Renal cortical epithelial cell (primary cell): ENCODE measurements at places on chromosomes 2 and 18. TPM values are rescaled to one million over a fixed set of nuclear protein-coding genes. Genes with fewer than 3 reads are reported as not detected.

DNA sequence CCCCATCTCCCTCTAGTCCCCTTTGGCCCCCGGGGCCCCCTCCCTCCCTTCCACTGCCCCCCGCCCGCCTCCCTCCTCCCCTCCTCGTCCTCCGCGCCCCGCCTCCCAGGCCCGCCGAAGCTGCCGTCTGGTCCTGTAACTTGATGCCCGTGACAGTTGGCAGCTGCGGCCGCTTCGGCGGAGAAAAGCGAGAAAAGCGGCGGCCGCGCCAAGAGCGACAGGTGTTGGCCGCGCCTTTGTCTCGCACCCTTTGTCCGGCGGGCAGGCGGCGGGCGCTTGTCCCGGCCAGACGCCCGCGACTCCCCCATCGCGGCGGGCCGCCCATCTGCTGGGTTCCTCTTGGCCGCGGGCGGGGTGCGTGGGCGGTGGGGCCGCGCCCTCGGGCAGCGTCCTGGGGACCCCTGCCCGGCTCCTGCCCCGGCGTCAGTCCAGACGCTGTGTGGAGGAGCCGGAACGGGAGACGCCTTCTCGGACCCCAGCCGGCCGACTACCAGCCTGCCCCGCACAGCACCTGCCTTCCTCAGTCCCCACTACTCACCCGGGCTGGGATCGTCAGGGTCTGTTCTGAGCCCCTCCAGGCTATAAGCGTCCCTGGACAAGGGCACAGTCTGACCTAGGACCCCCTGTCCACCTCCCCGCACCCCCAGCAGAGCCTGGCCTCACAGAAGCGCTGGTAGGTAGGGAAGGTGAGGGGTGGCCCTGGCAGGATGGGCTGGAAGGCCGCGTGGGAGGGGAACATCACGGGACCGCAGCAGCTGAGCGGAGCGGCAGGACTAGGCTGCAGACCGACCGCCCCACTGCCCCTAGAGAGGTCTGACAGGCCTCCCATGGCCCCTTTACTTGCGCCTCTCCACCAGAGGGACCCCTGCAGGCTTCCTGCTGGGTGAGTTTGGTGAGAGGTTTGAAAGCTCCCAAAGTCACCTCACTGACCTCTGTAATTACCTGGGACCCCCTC, 1.2 kb upstream of the HES6 start:
- no peak for DNase-seq

DNA sequence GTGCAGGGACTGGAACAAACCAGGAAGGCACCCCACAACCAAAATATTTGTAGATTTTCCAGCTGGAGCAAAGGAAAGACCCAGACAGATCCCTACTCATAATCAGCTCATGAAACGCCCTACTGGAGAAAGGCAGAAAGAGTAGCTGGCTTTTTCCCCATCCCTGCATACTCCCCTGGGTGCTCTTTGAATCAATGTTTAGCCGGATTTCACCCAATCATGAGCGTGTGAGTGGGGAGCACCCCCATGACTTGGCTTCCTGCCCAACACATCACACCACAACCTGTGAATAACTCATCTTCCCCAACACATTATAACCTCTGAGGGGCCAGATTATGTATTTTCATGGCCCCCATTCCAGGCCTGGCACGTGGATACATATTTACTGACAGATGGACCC, 35.1 kb upstream of the SLC14A1 start:
- DNase-seq: no peak

DNA sequence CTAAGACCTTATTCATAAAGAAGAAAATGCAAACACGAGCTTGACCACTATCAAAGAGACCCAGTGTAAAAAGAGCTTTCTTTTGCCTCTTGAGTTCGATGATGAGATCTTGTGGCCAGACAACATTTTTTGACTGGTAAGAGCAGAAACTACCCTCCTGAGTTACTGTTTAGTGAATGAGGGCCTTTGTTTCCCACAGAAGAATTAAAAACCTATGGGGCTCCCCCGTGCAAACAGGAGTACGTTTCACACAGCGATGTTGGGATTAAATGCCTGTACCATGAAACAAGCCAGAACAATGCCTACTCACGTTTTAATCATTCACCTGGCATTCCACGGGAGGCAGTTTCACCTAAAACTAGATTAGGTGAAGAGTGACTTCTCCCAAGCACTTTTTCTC, 36.0 kb downstream of the MYCN start:
- DNase-seq: no peak

GRCh38 chr2:78260861-78261260, 738.7 kb upstream of the LRRTM4 start:
- DNase-seq: no peak

- no peak for DNase-seq
These were observed 41.9 kb upstream of the C2orf66 start for GRCh38 chr2:196851088-196851487.

DNA sequence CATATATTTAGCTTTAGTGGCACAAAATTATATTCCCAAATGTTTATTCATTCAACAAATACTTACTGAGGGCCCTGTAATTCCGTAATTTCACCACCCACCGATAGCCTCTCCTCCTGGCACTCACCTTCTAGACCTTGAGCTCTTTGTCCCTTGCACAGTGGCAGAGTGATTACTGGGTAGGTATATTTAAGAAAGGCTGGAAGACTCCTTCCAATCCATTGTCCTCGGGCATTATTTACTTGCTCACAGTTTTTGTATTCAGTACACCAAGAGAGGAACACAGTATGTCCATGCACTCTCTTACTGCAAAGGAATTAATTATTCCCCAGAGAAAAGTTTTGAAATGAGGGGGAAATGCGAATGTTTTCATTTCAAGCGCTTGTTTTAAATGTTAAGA, 1.1 kb upstream of the CDCA7 start:
- DNase-seq: no peak

DNA sequence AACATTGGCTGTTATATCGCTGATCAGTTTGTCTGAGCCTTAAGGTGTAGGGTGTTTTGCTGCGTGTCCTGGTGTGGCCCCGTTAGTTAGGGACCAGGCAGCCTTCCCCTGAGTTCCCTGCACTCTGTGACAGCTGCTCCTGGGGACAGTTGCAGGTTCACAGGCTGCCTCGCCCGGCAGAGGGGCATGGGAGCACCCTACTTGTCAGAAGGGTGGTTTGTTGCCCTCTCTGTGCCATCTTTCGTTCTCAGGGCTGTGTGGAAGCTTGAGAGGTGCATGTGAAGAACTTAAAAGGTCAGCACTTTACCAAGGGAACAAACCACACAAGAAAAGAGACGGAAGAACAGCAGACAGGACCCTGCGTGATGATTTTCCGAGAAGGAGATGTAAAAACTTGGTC, 159.6 kb downstream of the LDLRAD4 start:
- no peak for DNase-seq

- no peak for DNase-seq
These were observed 15.2 kb downstream of the EHD3 start for GRCh38 chr2:31249009-31249690.

DNA sequence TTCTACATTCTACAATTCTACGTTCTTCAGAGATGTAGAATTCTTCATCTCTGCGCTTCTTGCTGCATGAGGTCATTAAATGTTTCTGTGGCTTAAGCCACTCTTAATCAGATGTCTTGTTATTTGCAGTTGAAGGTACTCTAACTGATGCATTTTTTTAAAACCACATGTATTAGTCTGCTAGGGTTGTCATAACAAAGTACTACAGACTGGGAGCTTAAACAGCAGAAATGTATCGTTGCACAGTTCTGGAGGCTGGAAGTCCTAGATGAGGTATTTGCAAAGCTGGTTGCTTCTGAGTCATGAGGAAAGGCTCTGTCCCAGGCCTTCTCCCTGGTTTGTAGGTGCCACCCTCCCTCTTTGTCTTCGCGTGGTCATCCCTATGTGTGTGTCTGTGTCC, 176.3 kb upstream of the GLI2 start:
- peak; percentile 93 for DNase-seq

- DNase-seq: peak; percentile 47
These were observed 21.3 kb downstream of the OTOF start for GRCh38 chr2:26456440-26457250.

GRCh38 chr2:85621338-85621737, 5.4 kb downstream of the USP39 start:
- no peak for DNase-seq

DNA sequence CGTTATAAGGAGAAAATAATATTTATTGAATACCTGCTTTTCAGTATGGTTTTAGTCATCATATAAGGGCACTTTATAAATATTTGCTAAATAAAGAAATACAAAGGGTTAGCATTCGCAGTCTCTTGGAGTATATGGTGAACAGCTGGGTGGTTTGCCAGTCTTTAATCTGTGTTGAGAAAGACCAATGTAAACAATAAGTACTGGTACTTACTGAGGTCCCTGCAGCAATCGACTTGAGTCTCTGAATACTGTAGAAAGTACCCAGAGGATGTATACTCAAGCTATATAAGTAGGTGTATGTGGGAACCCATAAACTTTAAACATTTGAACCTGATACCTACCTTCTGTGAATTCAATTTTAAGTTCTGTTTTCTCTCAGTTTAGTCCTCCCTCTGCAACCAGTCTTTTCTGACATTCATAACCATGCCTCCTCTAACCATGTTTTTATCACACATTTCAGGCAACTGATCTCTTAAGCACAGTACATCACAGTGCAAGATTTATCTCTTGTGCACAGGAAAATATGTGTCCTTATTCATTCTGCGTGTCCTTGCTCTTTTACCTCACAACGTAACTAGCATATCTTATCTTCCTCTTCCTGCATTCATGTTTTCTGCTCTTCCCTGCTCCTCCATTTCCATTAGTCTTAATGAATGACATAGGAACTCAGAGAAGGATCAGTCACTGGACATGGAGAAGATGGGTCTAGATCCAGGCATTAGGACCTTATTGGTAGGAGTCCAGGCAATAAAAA, 21.7 kb downstream of the C18orf63 start:
- DNase-seq: no peak

GRCh38 chr2:18704276-18704675, 114.9 kb upstream of the NT5C1B start:
- no peak for DNase-seq

DNA sequence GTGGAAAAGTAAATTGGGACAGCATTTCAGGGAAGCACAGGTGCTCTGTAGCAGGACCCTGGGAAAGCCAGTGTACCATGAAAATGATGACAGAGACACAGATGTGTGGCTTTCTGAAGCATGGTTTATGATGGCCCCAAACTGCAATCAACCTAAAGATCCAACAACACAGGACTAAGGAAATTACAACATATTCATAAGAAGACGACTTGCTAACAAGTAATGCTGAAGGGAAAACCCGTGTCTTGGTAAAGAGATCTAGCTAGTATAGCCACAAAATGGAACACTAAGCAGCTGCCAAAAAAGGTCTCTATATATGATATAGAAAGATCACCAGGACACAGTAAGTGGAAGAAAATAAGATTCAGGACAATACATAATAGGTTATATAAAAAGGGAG, 53.2 kb downstream of the UXS1 start:
- DNase-seq: no peak

- peak; percentile 45 for DNase-seq
These were observed 112.2 kb downstream of the OSBPL6 start for GRCh38 chr2:178306352-178307073.

DNA sequence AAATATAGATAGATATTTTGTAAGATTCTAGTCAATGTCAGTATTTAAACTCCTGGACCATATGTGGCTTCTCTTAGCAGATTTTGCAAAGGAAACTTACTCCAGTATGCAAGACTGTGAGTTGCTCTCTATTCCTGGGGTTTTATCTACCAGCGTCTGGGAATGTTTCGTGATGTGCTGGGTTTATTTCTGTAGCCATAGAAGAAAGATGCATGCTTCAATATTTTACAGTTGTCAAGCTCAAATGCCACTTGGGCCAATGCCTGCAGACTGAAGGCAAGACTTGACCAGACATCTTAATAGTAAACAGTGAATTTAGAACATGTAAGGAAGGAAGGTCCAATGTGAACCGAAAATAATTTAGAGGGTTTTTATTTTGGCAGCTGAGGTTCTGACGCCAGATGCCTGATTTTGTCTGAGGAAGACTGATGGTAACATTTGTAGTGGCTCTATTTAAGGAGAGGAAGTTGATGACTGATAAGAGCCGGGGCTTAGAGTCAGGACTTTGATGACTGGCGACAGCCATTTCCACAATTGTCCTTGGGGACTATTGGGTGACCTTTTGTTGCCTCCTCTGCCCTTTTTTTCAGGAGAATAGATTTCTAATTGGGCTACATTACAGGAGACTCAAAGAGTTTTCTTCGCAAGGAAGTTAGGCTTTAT, 154.3 kb downstream of the RAPGEF4 start:
- no peak for DNase-seq

- DNase-seq: no peak
These were observed 16.8 kb upstream of the NEUROD1 start for GRCh38 chr2:181697126-181697525.

The TUBA3D gene
- total RNA-seq: not detected in 2 replicates

The CACNB4 gene
- total RNA-seq: 0.52 and 0.75 TPM in 2 replicates

The ITSN2 gene
- 33.2 and 39.2 TPM in 2 replicates for total RNA-seq

The SRD5A2 gene
- total RNA-seq: 0.20 TPM in 1 of 2 replicates, not detected in the other

The C1GALT1C1L gene
- total RNA-seq: 1.2 and 2.5 TPM in 2 replicates

The UGT1A5 gene
- 0.35 and 3.8 TPM in 2 replicates for total RNA-seq

The COL4A4 gene
- total RNA-seq: 9.9 and 41.9 TPM in 2 replicates

The ZNF804A gene
- total RNA-seq: 0.10 TPM in 1 of 2 replicates, not detected in the other

The CXCR1 gene
- not detected in 2 replicates for total RNA-seq

The CYTIP gene
- total RNA-seq: 0.94 TPM in 1 of 2 replicates, not detected in the other

The SLC9A4 gene
- 0.40 and 7.6 TPM in 2 replicates for total RNA-seq
